Thymus (tissue), 14 donors: ENCODE measurements at places on chromosomes 2 and 18.

- DNase-seq, result no peak
These were observed 123.8 kb upstream of the WDSUB1 start for GRCh38 chr2:159410276-159410675.

GRCh38 chr2:219887870-219888269 lies 260.4 kb downstream of the SLC4A3 start:
- DNase-seq, result no peak

GRCh38 chr2:64296140-64296480 lies 151.9 kb upstream of the PELI1 start:
- DNase-seq, result no peak

GRCh38 chr2:171836146-171836910 lies 57.7 kb downstream of the SLC25A12 start:
- no peak for DNase-seq

DNA sequence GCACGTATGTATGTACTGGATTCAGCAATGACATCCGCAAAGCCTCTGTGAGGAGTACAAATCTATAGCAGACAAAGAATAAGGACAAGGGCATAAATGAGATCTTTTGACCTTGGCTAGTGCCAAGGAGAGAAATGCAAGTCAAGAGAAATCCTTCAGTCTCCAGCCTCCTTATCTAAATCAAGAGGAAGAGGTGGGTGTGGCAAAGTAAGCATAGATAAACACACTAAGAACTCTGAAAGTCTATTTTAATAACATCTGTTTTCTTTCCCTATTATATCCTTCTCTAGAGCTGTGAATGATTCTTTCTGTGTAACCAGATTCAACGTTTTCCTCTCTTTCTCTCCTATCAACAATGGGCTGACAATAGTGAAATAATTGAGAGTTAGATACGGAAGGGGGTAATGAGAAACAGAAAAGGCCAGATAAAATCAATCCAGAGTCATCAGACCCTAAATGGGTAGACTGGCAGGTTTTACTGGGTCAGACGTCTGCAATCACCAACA lies 118.5 kb upstream of the ZFP36L2 start:
- DNase-seq, result no peak

GRCh38 chr18:72107647-72108383 lies 436.3 kb downstream of the CBLN2 start:
- DNase-seq, result no peak

DNA sequence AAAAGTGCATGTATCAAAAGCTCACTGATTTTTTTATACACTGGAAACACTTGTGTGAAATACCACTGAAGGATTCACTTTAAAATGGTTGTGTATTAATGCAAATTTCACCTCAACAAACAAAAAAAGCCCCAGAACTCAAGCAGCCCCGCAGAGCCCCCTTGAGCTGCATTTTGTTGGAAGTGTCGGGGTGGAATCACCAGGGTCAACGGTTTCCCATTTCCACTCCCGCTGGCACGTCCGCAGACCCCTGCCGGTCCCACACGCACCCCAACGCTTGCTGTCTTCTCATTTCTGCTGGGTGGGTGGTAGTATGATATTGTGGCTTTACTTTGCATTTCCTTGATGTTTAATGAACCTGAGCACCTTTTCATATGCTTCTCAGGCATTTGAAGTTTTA lies 239.7 kb downstream of the FAM210A start:
- DNase-seq, result no peak

DNA sequence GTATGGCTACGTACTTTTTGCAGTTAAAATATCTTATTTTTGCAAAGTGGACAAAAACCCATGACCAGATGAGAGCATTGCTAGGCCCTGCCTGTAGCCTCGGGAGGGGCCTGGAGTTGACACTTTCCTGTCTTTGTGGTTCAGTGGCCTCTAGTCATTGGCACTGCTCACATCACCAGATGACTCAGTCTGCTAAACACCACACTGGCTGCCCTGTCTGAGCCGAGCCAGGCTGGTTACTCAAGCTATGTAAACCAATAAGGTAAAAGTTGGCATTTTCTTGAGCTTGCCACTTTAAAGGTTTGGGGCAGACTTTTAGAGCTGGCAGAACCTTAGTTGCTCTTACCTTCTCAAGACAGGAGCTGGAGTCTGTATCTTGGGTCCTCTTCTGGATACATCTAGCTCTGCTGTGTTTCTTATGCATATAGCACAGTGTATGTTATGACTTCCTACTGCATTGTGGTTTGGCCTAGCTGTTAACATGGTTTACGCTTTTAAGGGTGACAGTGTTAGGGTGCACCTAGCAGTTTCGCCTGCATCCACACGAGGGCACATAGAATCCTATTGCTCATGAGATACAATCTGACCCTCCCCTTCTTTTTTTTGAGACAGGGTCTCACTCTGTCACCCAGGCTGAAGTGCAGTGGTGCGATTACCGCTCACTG lies 76.4 kb downstream of the AP1S3 start:
- no peak for DNase-seq

- DNase-seq, result no peak
These were observed 136.7 kb downstream of the ACKR3 start for GRCh38 chr2:236706288-236706687.

GRCh38 chr18:58756148-58756547 lies 84.9 kb downstream of the MALT1 start:
- no peak for DNase-seq

GRCh38 chr18:3397031-3397750 lies 52.8 kb upstream of the TGIF1 start:
- DNase-seq, result no peak

DNA sequence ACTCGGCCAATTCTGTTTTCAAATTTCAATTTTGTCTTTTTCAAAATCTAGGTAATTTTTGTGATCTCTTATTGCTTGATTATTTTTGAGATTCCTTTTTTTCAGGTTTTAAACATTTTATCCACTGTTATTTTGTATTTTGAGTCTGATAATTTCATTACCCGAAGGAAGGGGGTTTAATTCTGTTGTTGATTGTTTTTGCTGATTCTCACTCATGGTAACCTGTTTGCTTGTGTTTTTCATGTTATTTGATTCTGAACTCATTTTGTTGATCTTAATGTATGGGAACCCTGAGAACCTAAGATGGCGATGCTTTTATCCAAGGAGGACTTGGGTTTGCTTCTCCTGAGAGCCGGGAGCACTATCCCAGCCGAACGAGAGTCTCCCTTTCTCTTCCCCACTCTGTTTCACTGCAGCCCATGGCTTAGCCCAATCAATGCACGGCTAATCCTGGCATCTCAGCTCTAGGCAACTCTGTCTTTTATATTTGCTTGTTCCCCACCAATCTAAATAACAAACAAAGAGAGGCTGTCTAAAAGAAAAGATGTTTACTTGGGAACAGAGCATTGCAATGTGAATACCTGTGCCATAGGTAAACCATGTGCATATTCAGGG lies 73.2 kb upstream of the ZCCHC2 start:
- no peak for DNase-seq

DNA sequence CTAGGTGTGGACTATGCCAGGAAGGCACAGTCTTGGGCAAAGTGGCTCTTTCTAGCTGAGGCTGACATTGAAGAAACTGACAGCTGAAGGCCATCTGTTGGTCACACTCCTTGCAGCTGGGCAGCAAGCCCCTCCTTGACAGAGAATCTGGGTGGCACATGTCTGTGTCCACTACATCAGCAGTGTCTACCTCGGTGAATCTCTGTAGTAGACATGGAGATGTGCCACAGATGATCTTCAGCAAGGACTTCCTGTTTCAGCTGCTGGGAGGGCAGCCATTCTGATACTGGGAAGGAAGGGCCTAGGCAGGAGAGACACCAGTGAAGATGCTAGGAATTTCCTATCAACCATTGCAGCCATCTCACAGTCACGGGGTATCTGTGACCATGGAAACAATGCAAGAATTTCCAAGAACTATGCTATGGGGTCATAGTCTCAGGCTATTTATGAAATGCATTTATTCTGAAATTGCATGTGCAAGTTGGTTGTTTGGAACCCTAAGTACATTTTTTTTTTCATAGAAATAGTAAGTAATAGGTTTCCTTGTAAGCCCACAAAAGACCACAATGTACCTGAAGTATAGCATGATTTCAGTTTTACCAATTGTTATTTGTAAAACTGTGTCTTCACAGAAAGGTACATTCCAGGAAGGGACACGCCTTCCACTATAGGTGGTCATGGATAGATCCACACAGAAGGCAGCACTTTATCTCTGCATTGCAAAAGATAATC lies 63.8 kb upstream of the DARS1 start:
- no peak for DNase-seq

DNA sequence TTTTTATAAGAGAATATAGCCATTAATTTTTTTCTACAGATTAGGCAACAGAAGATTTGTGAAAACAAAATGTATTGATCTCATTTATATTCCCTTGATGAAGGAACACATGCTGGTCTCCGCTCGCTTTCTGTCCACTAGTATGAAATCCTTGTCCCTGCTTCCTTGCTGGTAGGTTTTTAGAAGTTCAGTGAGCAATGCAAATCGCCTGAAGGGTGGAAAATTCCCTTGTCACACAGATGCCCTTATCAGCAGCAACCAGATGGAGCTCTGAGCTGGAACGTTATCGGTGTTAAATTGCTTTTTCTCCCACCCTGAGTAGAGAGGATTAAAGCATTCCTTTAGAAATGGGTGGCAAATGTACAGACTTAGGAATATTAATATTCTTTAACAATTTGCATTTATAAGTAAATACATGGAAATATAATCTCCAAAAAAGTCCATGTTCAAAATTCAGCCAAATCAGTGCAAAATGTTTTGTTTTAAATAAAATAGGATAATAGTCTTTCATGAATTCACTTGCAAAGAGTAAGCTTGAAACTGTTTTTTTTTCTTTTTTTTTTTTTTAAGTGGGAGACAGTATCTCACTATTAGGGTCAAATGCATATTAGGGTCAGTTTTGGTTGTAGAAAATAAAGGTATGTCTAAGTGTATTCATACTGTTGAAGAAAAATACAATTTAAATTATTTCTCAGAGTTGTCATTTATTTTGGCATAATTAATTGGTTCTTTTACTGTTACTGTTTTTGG lies 164.0 kb upstream of the MYO3B start:
- DNase-seq, result no peak

DNA sequence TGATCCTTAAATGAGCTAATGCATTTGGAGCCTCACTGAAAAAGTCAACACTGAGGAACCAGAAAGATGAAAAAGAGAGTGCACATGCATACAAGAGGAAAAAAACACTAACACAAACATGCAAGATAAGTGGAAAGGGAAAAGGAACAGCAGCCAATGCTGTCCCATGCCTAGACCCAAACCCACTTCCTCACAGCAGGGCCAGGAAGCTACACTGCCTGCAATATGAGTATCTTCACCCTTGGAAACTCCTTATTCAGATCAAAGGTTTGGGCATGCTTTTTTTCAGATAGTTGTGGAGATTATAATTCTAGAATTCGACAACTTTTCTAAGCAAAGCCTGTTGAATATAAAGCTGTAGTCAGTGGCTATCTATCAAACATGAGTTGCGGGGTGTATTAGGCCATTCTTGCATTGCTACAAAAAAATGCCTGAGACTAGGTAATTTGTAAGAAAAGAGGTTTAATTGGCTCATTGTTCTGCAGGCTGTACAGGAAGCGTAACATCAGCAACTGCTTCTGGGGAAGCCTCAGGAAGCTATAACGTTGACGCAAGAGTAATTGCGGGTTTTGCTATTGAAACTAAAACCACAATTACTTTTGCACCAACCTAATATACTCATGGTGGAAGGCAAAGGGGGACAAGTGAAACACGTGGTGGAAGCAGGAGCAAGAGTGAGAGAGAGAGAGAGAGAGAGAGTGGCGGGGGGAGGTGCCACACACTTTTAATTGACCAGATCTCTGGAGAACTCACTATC lies 138.2 kb downstream of the MBD2 start:
- peak; percentile 18 for DNase-seq

GRCh38 chr2:62141142-62141740 lies 54.7 kb upstream of the B3GNT2 start:
- DNase-seq, result no peak

GRCh38 chr2:181910028-181910831 lies 18.7 kb downstream of the ITPRID2 start:
- DNase-seq, result no peak

DNA sequence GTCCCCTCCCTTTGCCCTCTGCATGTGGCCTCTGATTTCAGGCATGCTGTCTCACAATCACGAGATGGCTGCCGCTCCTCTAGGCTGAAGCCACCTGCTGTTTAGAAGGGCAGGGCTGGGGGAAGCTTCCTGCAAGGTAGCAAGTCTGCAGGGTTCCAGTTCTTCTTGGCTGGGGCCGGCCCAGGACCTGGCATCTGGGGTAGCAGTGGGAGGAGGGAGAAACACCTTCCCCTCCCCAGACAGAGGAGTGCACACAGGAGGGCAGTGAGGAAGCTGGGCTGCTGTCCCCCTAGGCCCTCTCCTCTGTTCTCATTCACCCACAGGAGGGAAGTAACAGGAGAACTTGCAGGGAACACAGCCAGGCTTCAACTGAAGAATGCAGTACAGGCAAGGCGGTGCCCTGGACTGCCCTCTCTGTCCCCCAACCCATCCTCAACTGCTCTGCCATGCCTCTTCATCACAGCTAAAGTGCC lies 345.9 kb upstream of the HS6ST1 start:
- no peak for DNase-seq

DNA sequence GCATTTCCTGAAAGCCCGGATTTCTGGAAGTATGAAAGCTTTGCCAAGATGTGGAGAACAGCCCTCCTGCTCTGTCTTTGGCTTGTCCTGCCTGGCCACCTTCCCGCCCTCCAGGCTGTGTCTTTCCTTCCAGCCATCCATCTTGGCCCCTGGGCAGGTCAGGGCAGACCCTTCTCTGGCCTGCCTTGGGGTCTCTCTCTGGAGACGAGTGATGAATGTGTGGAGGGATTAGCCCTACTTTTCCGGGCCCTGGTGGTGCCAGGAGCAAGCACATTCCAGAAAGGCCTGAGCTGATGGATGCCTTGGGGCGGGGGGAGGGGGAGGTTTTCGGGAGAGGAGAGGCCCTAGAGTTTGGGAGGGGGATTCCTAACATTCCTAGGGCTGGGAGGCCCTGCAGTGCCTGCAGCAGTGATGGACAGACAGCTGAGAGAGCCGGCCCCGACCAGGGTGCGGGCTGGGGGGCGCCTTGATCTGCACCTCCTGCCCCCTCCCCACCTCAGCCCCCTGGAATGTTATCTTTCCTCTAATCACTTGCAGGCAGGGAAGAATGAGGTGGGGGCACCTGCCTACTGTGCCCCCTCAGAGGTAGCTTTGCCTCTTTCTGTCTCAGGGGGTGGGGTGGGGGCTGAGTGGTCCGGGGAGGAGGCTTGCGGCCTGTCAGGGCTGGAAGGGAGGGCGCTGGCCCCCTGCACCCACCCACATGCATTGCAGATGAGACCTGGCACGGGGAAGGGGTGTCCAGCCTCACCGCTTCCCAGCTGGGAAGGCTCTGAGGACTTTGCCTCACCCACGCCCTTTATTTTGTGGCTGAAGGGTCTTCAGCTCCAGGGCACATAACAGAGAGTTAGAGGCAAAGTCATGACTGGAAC lies 156.2 kb downstream of the DDX1 start:
- DNase-seq, result no peak

- no peak for DNase-seq
These were observed 353.6 kb upstream of the FANCL start for GRCh38 chr2:58594762-58595161.

GRCh38 chr2:203535784-203536585 lies 884 bp upstream of the RAPH1 start:
- no peak for DNase-seq

DNA sequence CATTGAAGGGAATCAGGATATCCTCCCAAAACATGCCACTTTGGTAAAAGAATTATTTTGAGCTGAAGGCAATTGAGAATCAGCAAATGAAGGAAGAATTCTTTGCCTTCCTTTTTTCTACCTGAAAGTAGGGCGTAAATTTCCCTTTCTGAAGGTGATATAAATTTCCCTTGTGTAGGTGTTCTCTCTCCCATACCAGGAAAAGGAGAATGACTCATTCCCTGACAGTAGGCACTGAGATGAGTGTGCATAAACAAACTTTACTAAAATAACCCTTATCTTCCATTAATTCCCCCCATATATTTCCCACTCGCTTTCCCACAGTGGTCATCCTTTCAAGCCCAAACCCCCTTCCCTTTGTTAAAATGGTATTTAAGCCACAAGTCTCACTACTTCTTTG lies 1339.0 kb downstream of the LRP1B start:
- no peak for DNase-seq
